ENCODE measurements at places on chromosomes 4 and X.

DNA sequence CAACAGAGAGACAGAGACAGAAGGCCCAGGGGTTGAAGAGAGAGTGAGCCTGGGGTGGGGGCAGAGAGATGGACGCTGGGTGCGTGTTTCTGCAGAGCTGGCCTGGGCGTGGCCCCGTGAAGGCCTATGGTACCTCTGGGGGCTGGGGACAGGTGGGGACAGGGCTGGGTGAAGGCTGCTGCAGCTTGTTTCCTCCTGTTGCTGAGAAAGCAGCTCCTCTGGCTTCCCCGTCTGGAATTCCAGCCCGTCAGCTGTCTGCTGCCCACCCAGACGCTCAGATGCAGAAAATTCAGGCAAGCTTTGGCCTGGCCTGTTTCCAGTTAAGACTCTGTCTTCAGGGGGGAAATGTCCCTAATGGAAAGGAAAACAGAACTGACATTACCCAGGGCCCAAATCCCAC lies 76.8 kb upstream of the PSAPL1 start:
- DNase-seq, result no peak

DNA sequence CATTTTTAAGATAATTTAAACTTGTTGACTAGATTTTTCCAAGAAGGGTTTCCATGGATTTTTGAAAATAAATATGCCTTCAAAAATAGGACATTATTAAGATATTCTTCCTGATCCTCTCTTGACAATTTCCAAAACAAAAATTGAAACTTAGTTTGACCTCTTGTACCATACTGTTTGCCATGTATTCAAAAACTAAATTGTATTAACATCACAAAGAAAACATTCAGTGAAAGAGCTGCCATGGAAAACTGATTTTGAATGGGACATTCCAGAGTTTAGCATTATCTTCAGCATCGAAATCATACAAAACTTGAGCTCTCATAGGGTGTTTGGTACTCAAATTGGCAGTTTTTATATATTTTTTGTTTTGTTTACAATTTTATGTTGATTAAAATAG lies 68.0 kb upstream of the HPGD start:
- no peak for DNase-seq

GRCh38 chr4:111678479-111678878 lies 466.8 kb upstream of the FAM241A start:
- no peak for DNase-seq

GRCh38 chrX:132227383-132228112 lies 8.3 kb upstream of the RAP2C start:
- DNase-seq, result no peak

DNA sequence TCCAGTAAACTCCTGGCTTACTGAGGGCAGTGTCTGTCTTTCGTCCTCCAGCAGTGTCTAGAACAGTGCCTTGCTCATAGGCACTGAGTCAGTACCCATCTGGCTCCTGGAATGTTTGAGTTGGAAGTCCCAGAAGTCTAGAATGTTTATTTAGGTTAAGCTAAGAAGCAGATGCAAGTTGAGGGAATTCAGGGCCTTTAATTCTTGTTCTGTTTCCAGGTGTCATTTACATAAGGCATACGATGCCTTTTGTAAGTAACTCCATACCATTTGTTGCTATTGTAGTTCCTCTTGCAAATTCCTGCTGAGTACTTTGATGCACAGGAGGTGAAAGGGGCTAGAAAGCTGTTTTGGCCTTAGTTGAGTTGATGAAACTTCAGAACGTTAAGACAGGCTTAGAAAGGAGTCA lies 22.2 kb downstream of the ARHGAP10 start:
- no peak for DNase-seq

DNA sequence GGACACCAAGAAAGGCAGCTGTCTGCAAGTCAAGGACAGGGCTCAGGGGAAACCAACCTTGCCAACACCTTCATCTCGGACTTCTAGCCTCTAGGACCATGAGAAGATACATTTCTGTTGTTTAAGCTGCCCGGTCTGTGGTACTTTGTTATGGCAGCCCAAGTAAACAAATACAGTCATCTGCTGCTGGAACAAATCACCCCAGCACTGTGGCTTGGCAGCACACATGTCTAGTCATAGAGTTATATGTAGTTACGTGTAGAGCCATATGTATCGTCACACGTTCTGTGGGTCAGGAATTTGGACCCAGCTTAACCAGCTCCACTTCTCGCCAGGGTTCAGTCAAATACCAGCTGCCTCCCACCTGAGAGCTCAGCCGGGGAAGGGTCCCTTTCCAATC lies 2.5 kb downstream of the HTT-AS start:
- DNase-seq, result no peak

DNA sequence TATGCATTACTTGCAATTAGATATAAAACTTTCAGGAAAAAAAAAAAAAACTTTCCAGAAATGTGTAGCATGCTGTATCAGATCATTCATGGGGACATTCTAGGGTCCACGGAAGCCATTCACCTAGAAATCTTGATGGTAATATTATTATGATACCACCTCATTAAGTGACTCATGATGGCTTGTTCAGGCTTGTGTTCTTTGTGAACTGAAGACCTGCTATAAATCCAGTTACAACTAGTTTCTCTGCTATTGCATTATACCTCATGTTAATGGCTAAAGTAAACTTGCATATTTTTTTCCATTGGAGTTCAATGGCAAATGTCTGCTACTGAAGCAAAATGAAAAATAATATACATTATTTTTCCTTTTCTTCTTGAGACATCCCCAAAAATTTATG lies 35.3 kb upstream of the PTPN13 start:
- no peak for DNase-seq

- no peak for DNase-seq
Observed at GRCh38 chr4:45621971-45622370, 501.9 kb downstream of the GABRG1 start.

DNA sequence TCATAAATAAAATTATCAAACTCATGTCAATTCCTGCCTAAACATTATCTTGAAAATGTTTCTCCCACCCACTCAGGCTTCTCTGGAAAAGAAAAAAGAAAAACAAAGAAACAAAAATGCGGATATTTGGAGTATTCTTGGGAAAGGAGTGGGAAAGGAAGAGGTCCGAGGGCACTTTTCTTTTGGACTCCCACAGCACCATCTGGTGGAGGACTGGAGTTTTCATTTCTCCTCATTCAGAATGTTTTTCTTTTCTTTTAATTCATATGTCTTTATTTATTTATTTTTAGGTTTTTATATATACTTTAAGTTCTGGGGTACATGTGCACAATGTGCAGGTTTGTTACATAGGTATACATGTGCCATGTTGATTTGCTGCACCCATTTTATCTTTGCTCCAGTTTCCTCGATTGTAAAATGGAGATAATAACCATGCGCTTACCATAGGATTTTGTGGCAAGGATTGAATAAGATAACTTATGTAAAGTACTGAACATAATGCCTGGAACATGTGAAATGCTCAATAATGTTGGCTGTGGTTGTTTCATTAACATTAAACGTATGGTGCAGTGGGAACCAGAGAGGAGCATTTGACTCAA lies 8.0 kb upstream of the KCNE5 start:
- DNase-seq, result no peak

- DNase-seq, result no peak
Observed at GRCh38 chrX:83077606-83078005, 430.5 kb upstream of the POU3F4 start.

DNA sequence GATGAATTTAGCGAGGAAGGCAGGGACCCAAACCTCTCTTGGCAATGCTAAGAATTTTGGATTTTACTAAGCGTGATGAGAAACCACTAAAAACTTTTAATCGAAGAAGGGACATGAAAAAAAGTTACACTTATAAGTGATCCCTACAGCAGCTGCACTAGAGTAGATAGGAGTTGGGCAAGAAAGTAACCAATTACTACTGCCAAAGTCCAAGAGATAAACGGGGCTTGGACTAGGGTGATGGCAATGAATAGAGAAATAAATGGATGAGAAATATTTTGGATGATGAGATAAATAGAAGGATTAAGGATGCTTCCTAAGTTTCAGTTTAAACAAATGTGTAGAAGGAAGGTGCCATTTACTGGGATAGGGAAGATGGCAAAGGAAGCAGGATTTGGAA lies 6.3 kb upstream of the FNIP2 start:
- DNase-seq, result no peak

GRCh38 chr4:68366600-68366999 lies 16.7 kb upstream of the YTHDC1 start:
- DNase-seq, result no peak

- no peak for DNase-seq
Observed at GRCh38 chr4:81399306-81400086, 72.2 kb downstream of the RASGEF1B start.

Data from NCI-H510A treated with DMSO at 0.1 percent for 48 hours (cell line).